Ammon's horn (tissue), 1 donor: ENCODE measurements at places on chromosomes 2 and 18.

DNA sequence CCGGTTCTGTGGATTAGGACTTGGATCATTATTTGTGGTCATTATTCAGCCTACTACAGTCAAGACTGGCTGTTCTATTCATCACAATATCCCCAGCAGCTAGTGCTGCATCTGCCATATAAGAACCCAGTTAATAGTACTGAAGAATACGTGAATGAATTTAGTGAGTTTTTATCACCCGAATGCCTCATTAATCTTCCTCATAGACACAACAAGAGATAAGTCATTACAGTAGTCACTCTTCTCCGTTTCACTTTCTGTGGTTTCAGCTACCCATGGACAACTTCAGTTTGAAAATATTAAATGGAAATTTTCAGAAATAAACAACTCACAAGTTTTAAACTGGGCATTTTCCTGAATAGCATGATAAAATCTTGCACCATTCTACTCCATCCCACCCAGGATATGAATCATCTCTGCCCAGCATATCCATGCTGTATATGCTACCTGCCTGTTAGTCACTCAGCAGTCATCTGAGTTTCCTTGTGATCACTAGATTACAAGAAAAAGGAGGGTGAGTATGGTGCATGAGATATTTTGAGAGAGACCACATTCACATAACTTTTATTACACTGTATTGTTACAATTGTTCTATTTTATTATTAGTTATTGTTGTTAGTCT, 363.7 kb upstream of the CHAC2 start:
- DNase-seq: no peak

GRCh38 chr2:17302281-17302680, 216.0 kb downstream of the RAD51AP2 start:
- no peak for DNase-seq

- peak; percentile 44 for DNase-seq
Observed at GRCh38 chr2:130836501-130837174, at the start of gene ARHGEF4. TSS of gene ARHGEF4 (plus strand) at chr2:130836914. CDS start at chr2:130836954, 40 bp downstream.

- DNase-seq: no peak
Observed at GRCh38 chr18:3252843-3253242, 5.2 kb downstream of the MYL12A start.

DNA sequence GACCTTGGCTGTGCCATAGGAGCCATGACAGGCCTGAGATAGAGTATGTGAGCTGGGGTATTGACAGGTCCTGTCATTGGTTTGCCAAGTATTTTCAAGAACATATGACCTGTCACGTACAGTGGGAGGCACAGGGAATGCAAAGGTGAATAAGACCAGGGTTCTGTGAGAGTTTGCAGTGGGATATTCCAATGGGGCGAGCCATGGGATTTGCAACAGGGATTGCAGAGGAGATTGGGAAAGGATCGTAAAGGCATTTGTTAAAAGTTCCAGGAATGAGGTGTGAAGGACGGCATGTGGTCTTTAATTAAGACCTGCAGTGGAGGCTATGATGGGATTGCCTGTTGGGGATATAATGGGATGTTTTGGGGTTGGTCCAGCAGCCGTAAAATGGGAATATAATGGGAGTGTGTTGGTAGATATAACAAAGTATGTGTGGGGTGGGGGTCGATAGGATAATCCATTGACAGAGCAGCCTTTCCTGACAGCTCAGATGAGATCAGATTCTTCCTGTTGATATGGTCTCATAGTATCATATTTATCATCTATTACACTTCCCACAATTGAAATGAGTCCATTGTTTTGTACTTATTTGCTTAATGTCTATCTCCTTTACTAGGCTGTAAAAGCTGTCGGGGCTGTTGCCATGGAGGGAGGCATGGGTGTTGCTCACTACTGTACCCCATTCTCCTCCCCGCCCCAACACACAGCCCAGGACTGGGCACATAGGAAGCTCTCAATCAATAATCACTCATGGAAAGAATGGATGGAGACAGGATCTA, 38.1 kb downstream of the PKDCC start:
- DNase-seq: no peak

DNA sequence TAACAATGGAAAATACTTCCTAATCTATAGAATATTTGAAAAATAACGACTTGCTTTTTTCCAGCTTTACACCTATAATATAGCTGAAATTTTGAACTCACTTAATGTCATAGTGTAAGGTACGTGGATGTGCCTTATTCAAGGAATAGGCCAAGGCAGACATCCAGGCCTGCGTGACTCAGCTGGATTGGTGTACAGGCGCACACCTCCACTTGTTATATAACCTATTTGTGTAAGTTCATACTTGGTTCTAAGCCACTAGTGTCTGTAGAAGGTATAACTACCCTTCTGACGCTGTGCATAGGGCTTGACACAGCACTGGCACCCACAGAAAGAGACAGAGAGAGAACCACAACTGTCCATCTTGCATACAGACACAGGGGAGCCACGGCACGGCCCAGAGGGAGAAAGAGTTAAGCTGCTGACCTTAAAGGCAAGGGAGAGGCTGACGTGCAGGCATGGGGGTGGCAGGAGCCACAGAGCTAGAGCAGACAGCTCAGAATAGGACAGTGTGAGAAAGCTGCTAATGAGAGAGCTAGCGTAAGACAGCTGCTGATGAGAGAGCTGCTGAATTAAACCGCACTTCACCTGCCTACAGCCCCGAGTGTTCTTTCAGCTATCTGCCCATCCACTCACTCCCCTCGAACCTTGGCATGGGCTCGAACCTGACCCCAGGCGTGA, 16.1 kb downstream of the CCDC178 start:
- no peak for DNase-seq

DNA sequence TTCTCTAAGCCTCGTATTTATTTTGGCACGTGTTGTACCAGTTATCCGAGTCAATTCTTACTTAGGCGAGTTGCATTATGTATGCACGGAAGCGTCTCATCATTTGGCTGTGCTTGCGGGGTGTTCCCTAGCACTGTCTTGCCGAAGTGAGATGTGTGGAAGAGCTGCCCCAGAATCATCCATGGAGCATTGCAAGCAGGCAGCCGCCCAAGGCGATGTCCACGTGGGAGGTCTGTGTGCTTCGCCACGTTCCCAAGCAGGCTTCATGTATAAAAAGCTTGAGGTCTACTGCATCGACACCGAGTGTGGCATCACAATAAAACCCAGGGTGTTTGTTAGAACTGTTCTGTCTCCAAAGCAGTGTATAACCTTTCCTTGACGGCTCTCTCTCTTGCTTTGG, 849.9 kb downstream of the DCDC2C start:
- DNase-seq: peak; percentile 17

DNA sequence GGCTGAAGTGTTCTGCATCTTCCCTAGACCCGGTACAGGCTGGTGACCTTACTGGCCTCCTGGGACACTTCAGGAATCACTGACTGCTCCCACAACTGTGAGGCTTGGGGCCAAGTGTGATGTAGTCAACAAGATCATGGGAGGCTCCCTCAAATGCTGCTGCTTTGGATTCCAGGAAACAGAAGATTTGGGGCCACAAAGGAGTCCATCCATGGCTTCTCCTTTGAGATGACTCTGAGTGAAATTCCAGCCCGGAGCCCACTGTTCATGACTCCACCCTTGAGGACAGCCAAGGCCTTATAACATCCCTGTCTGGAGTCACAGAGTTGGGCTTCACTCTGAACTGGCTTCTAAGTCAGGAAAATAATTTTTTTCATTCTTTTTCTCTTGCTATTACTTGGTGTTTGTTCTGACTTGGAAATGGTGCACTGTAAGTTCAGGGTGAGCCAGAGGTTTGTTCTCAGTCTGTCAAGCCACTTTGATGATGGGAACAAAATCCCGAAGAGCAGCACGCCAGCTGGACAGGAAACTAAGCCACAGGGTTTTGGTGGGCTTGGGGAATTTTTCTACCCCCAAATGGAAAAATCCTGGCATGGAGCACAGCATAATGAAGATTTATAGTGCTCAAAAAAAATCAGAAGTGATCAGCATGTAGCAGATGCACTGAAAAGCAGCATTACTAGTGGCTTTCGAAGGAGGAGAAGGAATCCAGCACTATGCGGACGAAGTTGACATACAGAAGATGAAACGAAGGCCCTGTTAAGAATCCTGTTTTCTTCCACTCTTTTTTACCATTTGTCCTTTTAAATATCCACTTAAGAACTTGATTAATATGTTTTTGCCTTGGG, 98.1 kb upstream of the ZFP36L2 start:
- no peak for DNase-seq

DNA sequence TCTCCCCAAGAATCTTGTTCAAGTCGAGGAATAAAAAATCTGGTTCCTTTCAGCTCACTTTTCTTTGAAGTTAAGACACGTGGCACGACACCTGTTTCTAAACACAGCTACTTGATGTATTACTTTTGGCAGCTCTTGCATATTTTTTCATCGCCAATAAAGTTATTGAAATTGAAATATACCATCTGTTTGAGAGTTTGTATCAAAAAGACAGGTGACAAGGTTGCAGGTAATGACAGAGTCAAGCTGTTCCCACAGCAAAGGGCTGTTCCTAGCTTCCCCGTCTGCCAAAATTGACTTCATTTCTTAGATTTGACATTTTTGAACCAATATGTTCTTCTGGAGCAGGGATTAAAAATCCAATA, 5.5 kb upstream of the GPR45 start:
- DNase-seq: no peak

- no peak for DNase-seq
Observed at GRCh38 chr2:234949762-234950434, 1.9 kb upstream of the SH3BP4 start.

DNA sequence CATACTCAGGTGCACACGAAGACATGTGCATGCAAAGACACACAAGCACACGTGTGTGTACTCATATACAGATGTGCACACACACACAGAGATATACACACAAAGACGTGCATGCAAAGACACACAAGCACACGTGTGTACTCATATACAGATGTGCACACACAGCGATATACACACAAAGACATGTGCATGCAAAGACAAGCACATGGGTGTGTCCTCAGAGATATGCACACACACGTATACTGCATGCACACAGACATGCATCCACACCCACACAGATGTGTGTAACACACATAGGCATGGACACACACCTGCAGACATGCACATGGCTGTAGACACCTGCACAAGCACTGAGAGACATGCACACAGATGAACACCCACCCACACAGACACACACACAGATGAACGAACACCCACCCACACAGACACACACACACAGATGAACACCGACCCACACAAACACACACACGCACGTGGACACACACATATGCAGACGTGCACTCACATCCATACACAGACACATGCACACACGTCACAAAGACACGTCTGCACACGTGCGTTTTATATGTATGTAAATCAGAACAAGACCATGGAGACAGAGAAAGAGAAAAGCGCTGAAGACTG, 231.9 kb downstream of the TWIST2 start:
- DNase-seq: no peak

- DNase-seq: no peak
Observed at GRCh38 chr18:48879008-48879431, 71.7 kb downstream of the SMAD7 start.

DNA sequence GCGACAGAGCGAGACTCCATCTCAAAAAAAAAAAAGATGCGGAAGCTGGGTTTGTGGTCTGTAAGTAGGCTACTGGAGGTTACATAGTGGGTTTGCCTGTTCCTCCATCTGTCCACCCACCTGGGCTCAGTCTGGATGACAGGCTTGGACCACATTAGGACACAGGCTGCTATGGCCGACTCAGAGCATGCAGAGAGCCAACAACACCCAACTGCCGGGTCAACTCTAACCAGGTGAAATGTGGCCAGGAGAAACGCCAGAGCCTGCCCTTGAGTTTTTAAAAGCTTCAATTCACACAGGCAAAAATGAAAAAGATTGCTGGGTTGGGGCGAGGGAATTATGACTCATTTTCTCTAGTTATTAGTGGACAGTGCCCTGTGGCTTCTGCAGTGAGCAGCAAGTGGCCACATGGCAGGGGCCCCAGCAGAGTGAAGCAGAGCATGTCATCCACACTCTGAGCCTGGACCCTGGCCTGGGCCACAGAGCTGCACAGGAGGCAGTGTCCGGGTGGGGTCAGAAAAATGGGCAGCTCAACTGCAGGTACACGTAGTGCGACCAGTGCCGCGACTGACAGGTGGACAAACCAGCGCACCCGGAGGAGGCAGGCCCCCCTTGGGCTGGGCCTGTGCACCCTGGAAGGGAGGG, 67.4 kb downstream of the BIN1 start:
- no peak for DNase-seq

DNA sequence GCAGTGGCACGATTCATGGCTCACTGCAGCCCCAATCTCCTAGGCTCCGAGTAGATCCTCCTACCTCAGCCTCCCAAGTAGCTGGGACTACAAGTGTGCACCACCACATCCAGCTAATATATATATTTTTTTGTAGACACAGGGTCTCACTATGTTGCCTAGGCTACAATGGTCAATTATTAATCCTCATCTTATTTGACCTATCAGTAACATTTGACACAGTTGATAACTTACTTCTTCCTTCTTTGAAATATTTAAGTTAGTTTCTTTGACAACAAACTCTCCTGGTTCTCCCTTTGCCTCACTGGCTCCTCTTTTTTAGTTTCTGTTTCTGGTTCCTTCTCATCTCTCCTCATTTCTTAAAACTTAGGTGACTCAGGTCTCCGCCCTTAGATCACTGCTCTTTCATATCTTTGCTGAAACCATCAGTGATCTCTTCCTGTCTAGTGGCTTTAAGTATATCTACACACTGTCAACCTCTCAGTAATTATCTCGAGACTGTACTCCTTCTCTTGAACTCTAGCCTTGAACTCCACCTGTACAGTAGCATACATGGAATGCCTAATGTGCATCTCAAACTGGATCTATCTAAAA, 11.5 kb downstream of the PGAP1 start:
- no peak for DNase-seq

DNA sequence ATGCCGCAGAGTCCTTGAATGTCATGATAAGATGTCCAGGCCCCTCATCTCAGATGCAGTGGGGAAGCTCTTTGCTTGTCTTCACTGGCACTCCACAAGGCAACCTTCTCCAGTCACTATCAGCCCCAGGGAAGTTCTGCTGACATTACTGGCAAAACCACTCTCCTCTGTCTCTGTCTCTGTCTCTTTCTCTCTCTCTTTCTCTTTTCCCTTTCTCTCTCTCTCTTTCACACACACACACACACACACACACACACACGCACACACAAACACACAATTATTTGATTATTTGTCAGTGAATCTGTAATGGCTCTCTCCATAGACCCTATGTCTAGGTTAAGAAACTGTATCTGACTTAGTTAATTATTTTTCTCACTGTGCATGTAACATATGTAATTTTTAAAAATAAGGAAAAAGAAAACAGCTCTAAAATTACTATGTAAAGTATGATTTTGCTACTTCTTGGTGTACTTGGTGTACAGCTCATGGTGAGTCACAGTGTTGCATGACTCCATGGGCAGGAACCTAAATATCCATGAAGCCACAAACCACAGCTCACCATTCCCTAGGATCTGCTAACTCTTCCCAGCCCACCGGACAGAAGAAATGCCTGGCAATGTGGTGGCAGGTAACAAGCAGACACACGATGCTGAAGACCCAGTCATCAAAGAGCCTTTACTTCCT, 594.9 kb upstream of the ID2 start:
- DNase-seq: no peak
